ENCODE measurements at places on chromosomes 5 and 9.

DNA sequence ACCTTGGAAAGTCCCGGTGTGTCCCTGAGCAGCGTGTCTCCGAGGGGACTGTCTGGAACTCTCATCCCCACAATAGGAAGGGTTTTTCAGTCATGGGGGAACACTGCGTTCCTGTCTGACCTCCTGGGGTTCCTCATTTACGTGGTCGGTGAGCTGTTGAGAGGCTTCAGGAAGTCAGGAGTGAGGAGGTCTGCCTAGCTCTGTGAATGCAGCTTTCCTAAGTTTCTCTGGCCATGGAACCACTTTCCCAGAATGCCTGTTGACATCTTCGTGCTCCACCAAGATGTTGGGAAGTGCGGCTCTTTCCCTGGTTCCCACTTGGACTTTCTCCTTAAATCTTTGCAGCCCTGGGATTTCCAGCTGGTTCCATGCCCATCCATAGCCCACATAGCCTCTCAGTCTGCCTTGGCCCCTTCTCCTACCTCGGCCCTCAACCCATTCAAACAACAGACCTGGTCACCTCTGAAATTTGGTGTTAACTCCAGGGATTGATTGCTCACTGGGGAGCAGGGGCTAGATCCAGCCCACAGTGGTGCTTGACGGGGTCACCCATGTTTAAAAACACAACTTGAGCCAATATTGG lies 27.2 kb downstream of the PSAT1 start:
- no peak for DNase-seq

- DNase-seq, result no peak
Observed at GRCh38 chr9:119278171-119278570, 91.1 kb downstream of the BRINP1 start.

- no peak for DNase-seq
Observed at GRCh38 chr9:16718296-16718695, 152.2 kb downstream of the BNC2 start.

GRCh38 chr5:133154274-133155075 lies 102.7 kb downstream of the HSPA4 start:
- DNase-seq, result no peak

- no peak for DNase-seq
Observed at GRCh38 chr5:62578540-62578939, at the start of gene LRRC70. Gene LRRC70 (plus strand): TSS chr5:62578819. CDS start chr5:62579439, 620 bp downstream.

GRCh38 chr5:58902765-58903164 lies 319.9 kb downstream of the RAB3C start:
- DNase-seq, result no peak

GRCh38 chr5:92594031-92594430 lies 987.0 kb downstream of the NR2F1-AS1 start:
- no peak for DNase-seq

DNA sequence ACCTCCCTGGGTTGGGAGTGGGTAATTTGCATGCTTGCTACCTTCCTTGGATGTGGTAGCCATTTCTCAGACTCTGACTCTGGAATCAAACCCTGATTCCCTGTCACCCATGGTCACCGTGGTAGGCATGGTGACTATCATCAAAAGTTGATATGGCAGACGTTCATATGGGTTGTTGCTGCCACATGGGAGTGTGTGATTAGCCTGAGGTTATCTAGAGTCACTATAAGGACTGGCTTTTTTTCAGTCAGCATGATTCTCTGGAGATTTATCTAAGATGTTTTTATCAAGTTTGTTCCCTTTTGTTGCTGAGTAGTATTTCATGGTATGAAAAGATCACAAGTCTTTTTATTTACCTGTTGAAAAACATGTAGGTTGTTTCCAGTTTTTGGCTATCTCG lies 7.0 kb downstream of the RCL1 start:
- DNase-seq, result no peak

GRCh38 chr5:146967646-146968045 lies 89.1 kb upstream of the PPP2R2B start:
- no peak for DNase-seq

- DNase-seq, result no peak
Observed at GRCh38 chr5:92505925-92506324, 1075.1 kb downstream of the NR2F1-AS1 start.

Measured in stimulated activated CD4-positive, alpha-beta T cell treated with anti-CD3 and anti-CD28 coated beads, TNF-alpha, amount 100 ng/mL, for 48 hours (primary cell).